Cardiac fibroblast (primary cell): ENCODE measurements at places on chromosomes 1 and 21.
A peak's percentile ranks its signal among the peaks of the same experiment; 100 is the strongest.

GRCh38 chr1:2831596-2832212, 30.2 kb upstream of the TTC34 start:
- no peak for DNase-seq

- DNase-seq = peak; percentile 44
Observed at GRCh38 chr21:45412909-45413611, 8.1 kb downstream of the COL18A1 start.

DNA sequence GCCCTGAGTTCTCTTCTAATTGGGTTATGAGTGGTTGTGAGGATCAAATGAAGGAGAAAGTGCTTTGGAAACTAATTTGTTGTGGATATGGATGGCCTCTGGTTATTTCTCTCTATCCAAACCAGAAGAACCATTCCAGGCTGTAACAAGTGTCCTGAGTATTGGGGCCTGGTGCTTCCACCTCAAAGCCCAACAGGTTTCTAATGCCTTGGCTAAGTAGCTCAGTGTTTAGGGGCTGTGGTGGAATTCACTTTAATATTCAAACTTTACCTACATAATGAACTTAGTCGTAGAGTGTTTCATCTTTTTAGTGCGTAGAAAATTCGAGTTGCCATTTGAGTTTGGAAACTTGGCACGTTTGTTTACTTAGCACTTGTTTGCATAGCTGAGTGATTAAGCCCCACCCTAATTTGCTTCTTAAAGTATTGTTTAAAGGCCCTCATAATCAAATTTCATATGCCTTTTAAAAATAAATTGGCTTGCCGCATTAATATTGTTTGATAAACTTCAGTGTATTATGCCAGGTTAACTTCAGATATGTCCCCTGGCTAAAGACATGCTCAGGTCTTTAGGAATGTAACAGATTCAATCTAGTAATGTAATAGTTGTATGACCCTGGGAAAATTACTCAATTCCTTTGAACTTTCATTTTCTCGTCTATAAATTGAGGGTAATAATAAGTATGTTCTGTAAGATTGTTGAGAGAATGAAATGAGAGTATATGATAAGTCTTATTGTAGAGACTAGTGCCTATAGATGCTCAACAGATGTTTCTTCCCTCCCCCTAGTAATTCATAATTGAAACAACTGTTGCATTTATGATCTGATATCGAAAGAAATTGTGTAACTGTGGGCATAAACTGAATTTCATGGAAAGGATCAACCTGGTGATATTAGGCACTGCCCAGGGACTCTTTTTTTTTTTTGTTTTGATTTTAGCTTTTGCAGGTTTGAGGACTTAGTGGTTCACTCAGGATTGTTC, 1.6 kb downstream of the AGO4 start:
- no peak for DNase-seq

- peak; percentile 90 for DNase-seq
Observed at GRCh38 chr1:203536980-203537455, 43.1 kb downstream of the OPTC start.

DNA sequence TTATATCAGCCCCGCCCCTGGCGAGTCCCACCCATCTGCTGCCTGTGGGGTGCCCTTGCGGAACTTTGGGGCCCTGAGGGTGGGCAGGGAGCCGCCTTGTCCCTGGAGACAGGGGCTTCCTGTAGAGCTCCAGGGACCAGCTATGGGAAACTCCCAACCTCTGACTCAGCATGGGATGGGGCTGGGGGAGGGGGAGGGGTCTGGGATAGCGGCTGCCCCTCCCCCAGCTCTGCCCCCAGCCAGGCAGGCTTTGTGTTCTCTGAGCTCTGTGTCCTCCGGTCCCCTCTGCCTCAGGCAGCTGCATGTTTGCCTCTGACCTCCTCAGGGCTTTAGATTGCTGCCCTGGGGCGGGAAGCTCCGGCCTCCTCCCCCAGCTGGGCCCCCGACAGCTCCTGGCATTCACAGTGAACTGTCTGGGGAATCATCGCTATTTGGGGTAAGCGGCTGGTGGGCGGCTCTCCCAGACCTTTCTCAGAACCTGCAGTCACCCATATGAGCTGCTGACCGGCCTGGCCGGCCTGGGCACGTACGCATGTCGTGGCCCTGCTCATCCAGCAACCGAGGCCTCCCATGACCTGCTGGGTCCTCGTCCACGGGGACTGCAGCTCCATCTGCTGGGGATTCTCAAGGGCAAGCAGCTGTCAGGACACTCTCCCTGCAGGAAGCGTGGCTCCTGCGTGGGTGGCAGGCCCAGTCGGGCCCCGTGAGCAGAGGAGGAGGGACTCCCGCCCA, 17.1 kb downstream of the ARHGEF16 start:
- peak; percentile 61 for DNase-seq

- DNase-seq = no peak
Observed at GRCh38 chr1:219782311-219782710, 146.0 kb downstream of the SLC30A10 start.

DNA sequence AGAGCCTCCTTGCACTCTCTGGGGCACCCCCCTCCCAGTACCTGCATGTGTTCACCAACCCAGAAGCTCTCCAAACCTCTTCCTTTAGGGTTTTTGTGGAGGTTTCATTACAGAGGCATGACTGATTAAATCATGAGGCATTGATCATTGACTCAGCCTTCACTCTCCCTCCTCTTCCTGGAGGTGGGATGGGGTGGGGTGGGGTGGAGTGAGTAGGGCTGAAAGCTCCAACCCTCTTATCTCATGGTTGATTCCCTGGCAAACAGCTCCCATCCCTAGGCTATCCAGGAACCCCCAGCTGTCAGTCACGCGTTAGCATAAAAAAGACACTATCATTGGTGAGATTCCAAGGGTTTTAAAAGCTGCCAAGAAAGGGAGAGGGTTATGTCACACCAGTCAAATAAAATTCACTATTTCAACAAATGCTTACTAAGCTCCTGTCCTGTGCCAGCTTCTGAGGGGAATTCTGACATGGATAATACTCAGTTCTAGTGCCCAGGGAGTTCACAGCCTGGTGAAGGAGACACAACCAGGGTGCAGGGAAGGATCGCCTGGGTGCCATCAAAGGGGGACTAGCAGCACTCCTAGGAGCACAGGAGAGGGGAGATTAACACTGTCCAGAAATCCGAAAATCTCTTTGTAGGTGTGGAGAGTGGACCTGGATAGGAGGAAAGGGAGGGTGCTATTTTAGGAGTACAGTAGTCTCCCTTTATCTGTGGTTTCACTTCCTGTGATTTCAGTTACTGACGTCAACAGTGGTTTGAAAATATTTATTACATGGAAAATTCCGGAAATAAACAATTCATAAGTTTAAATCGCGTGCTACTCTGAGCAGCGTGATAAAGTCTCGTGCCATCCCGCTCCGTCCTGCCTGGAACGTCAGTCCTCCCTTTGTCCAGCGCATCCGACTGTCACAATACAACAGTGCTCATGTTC, 6.8 kb upstream of the IL24 start:
- DNase-seq = peak; percentile 94

DNA sequence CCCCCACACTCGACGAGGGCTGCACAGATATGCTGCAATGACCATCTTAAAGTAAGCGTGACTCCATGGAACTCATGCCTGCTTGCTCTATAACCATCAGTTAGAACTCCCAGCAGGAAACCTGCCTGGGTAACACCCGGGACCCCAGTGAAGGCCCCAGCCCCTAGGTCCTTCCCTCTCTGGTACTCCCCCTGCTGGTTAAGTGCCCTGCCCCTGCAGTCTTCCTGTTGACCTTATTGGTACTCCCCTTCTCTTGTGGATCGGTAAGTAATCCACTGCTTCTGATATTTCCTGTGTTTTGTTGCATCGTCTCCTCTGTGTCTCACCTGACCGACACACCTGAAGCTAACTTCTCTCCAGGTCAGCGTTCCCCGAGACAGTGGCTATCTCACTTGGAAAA, 104.8 kb upstream of the COG2 start:
- DNase-seq = no peak

GRCh38 chr1:9655836-9656235, 4.3 kb downstream of the PIK3CD start:
- no peak for DNase-seq

- DNase-seq = no peak
Observed at GRCh38 chr21:42164818-42165217, 54.1 kb upstream of the ABCG1 start.

GRCh38 chr1:234978397-234979295, 150.0 kb downstream of the TOMM20 start:
- DNase-seq = peak; percentile 75
